ENCODE measurements at places on chromosomes 2 and 18. TPM values are rescaled to one million over a fixed set of nuclear protein-coding genes. Genes with fewer than 3 reads are reported as not detected.

The MFSD2B gene
- total RNA-seq = not detected

The TRMT61B gene
- total RNA-seq = 5.8 TPM

The PRPF40A gene
- 68.9 TPM for total RNA-seq

The TCF7L1 gene
- total RNA-seq = 1.6 TPM

The PLEK gene
- 1.7 TPM for total RNA-seq

The DAW1 gene
- not detected for total RNA-seq

The TEKT4 gene
- total RNA-seq = not detected
